Stimulated activated CD4-positive, alpha-beta T cell treated with anti-CD3 and anti-CD28 coated beads, TNF-alpha, amount 100 ng/mL, for 48 hours (primary cell): ENCODE measurements at places on chromosomes 2 and 18.

GRCh38 chr2:151730262-151730975, 3.9 kb downstream of the NEB start:
- no peak for DNase-seq

- no peak for DNase-seq
Observed at GRCh38 chr2:31729065-31729439, 148.3 kb upstream of the SRD5A2 start.

- DNase-seq, result no peak
Observed at GRCh38 chr2:128714285-128714684, 395.6 kb upstream of the HS6ST1 start.

- DNase-seq, result no peak
Observed at GRCh38 chr2:25176138-25176537, 7.8 kb upstream of the POMC start.

- DNase-seq, result peak; percentile 51
Observed at GRCh38 chr2:231926180-231926741, at the start of gene NPPC. NPPC (minus strand) TSS chr2:231926396; CDS start chr2:231926249, 147 bp downstream.

GRCh38 chr2:40072442-40073232, 293.6 kb upstream of the THUMPD2 start:
- no peak for DNase-seq

DNA sequence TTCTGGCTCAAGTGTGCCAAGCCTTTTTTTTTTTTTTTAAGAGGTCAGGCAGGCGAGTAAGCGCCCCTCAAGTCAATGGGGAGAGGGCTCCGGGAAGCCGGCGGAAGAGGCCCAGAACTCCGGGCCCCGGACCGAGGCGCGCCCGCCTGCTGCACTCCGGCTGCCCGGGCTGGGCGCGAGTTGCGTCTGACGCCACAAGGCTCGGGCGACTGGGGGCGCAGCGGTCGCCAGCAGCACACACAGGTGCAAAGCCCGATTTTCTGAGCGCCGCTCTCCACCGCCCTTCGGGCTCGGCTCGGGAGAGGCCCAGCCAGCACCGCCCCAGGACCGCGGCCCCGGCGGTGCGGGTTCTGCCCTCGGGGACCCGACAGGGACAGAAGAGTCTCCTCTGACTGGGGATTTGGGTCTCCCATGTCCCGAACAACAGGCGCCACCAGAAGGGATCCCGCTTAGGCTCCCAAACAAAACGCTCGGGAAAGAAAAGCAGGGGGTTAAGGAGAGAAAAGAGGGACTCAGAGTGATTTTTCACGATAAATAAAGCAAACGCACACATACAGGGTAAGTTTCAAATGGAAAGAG, 787 bp downstream of the ERBB4 start:
- no peak for DNase-seq

- DNase-seq, result no peak
Observed at GRCh38 chr2:133667085-133667484, 98.8 kb upstream of the NCKAP5 start.

- DNase-seq, result no peak
Observed at GRCh38 chr2:54204476-54204875, 51.6 kb downstream of the TSPYL6 start.

DNA sequence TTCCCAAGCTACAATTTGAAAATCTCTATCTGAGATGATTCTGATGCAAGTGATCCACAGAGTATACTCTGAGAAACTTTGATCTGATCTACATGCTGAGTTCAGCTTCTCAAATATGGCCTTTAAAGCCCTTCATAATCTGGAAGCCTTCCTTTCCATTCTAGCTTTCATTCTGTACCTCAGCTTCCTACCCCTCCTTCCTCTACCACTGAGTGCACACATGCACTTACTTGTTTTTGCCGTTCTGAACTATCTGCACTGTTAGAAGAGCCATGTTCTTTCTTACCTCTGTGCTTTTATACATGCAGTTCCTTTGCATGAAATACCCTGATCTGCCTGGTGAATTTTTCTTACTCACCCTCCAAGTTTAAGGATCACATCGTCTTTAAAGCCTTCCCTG, 25.0 kb downstream of the REL start:
- DNase-seq, result no peak

GRCh38 chr2:46548521-46549144, 69.3 kb downstream of the TMEM247 start:
- no peak for DNase-seq

- DNase-seq, result no peak
Observed at GRCh38 chr2:166197446-166197845, 69.6 kb upstream of the SCN1A start.

DNA sequence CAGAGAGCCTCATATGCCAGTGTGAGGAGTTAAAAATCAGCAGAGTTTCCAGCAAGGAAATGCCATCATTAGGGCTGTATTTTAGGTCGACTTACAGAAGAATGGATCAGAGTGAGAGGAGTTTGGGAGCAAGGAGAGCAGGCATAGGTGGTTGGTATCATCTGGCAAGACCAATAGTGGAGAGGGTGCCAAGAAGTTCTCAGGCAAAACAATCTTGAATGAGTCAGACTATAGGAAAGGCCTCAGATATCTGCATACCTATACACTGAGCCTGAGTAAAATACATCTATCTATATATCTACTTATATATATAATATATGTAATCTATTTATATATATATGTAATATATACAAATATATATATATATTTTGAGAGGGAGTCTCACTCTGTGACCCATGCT, 57.3 kb downstream of the TMEFF2 start:
- DNase-seq, result no peak

DNA sequence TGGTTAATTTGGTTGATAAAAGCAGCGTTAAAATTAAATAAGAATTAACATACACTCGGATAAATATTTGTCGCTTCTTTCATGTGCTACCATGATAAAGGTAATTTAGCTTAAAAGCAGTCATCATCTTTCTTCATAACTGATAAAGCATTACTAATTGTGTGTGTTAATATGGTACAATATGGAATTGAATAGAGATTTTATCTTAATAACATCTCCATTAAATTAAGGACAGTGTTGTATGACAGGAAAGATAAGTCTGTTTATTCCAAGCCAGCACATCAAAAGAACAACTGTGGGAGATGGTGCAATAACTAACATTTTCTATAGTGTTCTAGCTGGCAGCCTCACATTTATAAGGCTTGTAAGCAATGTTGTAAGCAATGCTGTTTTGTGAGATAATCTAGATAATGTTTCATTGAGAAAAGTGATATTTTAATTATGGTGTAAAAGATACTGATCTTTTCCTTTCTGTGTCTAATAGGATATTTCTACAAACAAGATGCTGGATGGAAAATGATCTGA, 64.4 kb upstream of the AFF3 start:
- DNase-seq, result no peak

- DNase-seq, result no peak
Observed at GRCh38 chr2:100814453-100814852, 5.5 kb upstream of the NPAS2 start.

- no peak for DNase-seq
Observed at GRCh38 chr2:155930312-155930711, 402.2 kb downstream of the NR4A2 start.

- DNase-seq, result no peak
Observed at GRCh38 chr2:17600556-17601204, 60.2 kb downstream of the VSNL1 start.

DNA sequence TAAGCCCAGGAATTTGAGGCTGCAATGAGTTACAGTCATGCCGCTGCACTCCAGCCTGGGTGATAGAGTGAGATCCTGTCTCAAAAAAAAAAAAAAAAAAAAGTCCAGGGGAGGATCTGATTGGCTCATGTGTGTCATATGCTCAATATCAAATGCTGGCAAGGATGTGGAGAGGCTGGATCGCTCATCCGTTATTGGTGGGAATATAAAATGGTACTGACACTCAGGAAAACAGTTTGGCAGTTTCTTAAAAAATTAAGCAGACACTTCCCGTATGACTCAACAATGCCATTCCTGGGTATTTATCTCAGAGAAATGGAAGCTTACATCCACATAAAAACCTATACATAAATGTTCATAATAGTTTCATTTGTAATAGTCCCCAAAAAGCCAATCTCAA, 68.9 kb downstream of the MEX3C start:
- no peak for DNase-seq

DNA sequence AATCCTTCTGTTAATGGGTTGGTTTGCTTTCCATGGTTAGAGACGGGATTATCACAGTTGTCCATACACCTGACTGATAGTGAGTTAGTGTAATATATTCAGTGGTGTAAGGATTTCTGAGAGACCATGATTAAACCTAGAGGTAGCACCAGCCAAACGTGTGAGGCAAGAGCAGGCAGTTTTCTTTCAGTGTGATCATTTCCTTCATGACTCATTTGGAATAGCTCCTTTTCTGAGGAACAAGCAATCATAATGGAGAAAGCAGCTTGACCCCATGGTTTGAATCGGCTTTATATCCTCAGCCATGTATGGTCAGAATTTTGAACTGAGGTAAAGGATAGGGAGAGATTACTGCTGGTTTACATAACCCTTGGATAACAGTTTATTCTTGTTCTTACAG, 2.9 kb downstream of the MXD1 start:
- no peak for DNase-seq

GRCh38 chr2:120761164-120761861, 25.6 kb downstream of the GLI2 start:
- no peak for DNase-seq

GRCh38 chr2:41068740-41069139, 616.9 kb upstream of the SLC8A1 start:
- no peak for DNase-seq

DNA sequence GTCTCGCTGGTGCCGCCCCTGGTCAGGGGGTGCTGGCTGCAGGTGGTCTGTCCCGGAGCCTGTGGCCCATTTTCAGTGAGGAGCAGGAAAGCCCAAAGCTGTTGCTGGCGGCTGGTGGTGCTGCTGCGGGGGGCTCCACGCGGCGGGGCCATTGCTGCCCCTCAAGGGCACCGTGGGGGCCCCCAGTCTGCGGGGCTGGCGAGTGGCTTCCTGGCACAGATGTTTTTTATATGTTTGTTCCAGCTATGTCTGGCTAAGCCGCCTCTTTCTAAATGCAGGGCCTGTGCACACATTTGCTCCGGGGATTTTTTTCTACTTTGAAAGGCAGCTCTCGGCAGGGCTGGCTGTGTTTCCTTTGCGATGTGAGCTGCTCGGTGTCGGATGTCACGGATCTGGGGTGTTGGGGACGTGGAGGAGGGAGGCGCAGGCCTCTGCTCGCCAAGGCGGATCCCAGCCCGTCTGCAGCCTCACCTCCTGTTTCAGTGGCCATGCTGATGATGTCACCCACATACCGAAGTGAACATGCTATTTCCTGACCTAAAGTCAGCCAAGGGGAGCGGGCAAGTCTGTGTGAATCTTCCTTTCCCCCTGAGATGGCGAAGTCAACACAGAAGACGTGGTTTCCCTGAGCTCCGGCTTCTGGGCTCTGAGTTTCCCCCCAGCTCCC, 112.0 kb upstream of the CTDP1 start:
- no peak for DNase-seq

DNA sequence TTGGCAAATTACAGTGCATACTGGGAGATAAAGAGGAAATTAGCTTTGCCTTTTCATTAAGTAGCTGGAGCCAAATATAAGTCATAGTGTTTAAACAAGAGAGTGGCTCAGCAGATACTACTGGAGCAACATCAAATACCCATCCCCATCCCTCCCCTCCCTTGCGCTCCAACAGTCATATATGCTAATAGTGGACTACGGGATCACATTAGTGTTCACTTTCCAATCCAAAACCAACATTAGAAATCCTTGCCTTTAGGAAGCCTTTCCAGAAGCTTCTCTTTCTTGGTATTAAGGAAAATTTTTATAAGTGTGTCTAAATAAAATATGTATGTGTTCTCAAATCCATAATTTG, 1669.3 kb downstream of the SUCLG1 start:
- DNase-seq, result no peak

GRCh38 chr2:237859082-237859433, 365 bp upstream of the RAMP1 start:
- no peak for DNase-seq

DNA sequence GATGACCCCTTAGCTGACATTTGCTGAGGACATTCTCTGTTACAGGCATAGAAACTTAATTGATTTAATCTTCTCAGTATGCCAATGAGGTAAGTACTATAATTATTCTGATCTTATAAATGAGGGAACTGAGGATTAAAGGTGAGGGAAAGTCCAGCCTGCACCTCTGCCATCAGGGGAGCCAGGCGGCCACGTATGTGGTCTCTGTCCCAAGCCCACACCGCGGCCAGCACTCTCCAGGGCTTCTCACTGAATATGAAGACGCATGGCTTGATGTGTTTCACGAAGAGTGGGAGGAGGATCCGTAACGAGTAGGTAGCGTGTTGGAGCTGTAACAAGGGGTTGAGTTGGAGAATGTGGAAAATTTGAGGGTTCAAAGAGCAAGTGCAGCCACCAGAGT, 154.4 kb downstream of the TMEM18 start:
- DNase-seq, result no peak

GRCh38 chr2:120496759-120497158, 150.8 kb downstream of the INHBB start:
- DNase-seq, result no peak

- no peak for DNase-seq
Observed at GRCh38 chr2:40332191-40332826, 119.6 kb downstream of the SLC8A1 start.

- DNase-seq, result no peak
Observed at GRCh38 chr18:12963069-12963468, 15.3 kb downstream of the SEH1L start.

GRCh38 chr2:147610496-147611040, 234.3 kb upstream of the ACVR2A start:
- no peak for DNase-seq

GRCh38 chr2:71786291-71787107, 333.1 kb downstream of the DYSF start:
- DNase-seq, result no peak

- DNase-seq, result no peak
Observed at GRCh38 chr2:68710756-68711155, 23.9 kb upstream of the ARHGAP25 start.

GRCh38 chr2:215280326-215280725, 31.5 kb upstream of the ATIC start:
- no peak for DNase-seq

- no peak for DNase-seq
Observed at GRCh38 chr2:232592772-232593395, 40.5 kb upstream of the EFHD1 start.

- DNase-seq, result no peak
Observed at GRCh38 chr2:80292474-80292873, 12.1 kb downstream of the LRRTM1 start.

DNA sequence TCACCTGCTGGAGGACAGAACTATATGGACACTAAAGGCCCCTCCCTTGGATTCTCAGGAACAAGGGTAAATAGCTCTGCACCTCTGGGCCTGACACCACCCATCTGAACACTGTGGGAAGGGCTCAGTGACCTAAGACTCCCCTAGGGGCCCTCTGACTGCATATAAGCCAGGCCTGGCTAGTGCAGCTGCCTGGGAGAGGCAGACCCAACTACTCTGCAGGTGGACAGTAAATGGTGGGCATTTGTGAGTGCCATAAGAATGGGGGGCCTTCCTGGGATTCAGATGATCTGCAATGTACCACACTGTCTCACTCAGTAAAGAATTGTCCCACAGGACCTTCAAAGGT, 11.2 kb upstream of the WIPF1 start:
- no peak for DNase-seq

GRCh38 chr2:54680397-54681041, 42.9 kb upstream of the EML6 start:
- peak; percentile 21 for DNase-seq

GRCh38 chr2:34031097-34031496, 432.0 kb upstream of the FAM98A start:
- no peak for DNase-seq

- no peak for DNase-seq
Observed at GRCh38 chr18:45526114-45526841, 89.0 kb upstream of the SLC14A2 start.

GRCh38 chr2:170147576-170147975, 30.4 kb upstream of the MYO3B start:
- no peak for DNase-seq

GRCh38 chr2:176769021-176769420, 443.6 kb upstream of the HNRNPA3 start:
- DNase-seq, result no peak
